ENCODE measurements at places on chromosomes 12 and 14.

DNA sequence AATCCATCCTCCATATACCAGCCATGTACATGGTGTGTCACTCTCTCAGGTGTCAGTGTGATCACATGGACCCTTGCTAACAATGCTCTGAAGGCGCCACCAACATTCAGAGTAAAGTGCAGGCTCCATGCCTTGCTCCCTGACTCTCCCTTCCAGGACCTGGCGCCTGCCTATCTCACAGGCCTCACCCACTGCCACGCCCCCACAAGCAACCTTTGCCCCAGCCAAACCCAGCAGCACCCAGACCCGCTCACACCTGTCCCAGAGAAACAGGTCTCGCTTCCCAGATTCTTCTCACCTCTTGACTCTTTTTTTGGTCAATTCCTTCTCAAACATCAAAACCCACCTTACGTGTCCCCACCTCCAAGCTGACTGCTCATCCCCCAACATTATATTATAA is 52.3 kb downstream of the KCNK10 start:
- DNase-seq, result no peak

GRCh38 chr12:5242440-5242839 is 189.5 kb upstream of the NTF3 start:
- DNase-seq, result no peak

DNA sequence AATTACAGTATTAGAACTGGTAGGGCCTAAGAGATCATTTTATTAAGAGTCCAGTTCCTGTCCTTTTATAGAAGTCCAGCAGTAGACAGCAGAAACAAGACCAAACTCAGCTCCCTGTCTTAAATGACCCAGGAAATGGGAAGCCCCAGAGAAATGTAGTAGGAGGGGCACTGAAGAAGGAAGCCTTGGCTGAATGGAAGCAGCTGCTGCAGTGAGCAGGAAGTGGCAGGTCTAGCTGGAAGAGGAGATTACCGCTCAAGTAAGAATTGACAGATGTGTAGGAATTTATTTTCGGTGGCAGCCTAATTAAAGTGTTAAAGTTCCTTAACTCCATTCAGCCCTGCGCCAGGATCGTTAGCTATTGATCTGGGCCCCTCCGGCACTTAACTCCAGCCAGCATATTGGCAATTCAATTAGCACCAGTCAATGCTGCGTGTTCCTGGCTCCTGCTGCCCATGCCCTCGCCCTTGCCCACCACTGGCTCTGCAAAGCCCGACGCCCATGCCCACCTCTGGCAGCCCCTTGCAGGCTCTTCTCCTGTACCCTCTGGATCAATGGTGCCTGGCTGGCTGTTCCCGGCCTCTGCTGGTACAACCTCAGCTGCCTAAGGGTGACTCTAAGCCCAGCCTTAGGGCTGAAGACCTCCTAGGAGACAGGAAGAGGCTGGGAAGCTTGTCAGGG is 21.1 kb downstream of the ZFHX2 start:
- no peak for DNase-seq

DNA sequence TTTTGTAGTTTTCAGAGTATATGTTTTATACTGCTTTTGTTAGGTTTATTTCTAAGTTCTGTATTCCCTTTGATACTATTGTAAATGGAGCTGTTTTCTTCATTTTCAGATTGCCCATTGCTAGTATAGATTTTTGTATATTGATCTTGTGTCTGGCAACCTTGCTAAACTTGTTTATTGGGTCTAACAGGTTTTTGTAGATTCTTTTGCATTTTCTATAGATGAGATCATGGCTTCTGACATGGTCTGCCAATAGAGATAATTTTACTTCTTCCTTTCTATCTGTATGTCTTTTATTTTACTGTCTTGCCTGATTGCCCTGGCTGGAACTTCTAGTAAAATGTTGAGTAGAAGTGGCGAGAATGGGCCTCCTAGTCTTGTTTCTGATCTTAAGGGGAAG is 40.3 kb downstream of the ANKRD9 start:
- DNase-seq, result no peak

- no peak for DNase-seq
Observed at GRCh38 chr12:53236443-53237111, 4.6 kb upstream of the RARG start.

- DNase-seq, result no peak
Observed at GRCh38 chr12:94969424-94969823, 34.1 kb downstream of the NDUFA12 start.

GRCh38 chr12:71721783-71722505 is 32.7 kb upstream of the RAB21 start:
- no peak for DNase-seq

DNA sequence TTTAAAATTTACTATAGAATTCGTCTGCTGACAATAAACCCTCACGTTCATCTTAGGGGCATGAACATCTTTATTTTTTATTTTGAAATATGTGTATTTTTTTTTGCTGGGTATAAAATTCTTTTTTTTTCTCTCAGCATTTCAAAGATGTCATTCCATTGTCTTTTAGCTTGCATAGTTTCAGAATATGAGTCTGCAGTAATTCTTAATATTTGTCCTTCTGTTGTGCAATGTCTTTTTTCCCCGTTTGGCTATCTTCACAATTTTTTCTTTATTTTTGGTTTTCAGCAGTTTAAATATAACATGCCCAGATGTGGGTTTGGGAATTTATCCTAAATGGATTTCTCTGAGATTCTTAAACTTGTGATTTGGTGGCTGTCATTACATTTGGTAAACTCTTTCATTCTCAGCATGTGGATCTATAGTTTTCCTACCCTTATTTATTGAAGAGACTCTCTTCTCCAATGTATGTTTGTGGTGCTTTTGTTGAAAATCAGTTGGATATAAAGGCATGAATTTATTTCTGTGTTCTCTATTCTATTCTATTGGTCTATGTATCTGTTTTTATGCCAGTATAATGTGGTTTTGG is 37.8 kb upstream of the PLBD1 start:
- no peak for DNase-seq

DNA sequence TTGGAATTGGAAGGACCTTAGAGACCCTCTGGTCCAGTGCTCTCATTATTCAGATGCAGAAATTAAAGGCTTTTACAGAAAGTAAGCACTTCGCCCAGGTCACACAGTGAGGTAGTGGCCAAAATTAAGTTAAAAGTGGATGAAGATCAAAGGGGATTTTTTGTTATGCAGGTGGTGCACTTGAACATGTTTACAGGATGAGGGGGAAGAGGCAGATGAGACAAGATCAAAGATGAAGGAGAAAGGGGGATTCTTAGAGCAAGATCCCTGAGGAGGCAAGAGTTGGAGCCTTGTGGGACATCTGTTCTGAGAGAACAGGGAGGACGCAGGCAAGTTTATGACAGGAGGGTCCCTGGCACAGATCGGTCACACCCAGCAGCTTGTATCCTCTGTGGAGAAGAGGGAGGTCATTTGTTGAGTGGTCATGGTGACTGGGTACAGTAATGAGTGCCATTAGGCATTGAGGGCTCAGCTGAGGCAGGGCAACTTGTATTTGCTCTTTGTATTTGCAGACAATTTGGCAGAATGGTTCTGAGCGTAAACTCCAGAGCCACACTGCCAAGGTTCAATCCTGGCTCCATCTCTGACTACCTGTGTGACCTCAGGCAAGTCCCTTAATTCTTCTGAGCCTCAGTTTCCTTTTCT is 84.0 kb downstream of the BORCS5 start:
- DNase-seq, result no peak

GRCh38 chr14:60658211-60658690 is 9.0 kb upstream of the SIX1 start:
- DNase-seq, result no peak
